Renal cortical epithelial cell (primary cell): ENCODE measurements at places on chromosomes 16 and 17. TPM values are rescaled to one million over a fixed set of nuclear protein-coding genes. Genes with fewer than 3 reads are reported as not detected.
A peak's percentile ranks its signal among the peaks of the same experiment; 100 is the strongest.

Gene OR1A1
- not detected in 2 replicates for total RNA-seq

- no peak for DNase-seq
These were observed 7.1 kb downstream of the HAS3 start for GRCh38 chr16:69112285-69113129.

GRCh38 chr16:29705030-29705429 lies 26.1 kb downstream of the QPRT start:
- peak; percentile 84 for DNase-seq

Gene CMTM2
- total RNA-seq = not detected in 2 replicates

DNA sequence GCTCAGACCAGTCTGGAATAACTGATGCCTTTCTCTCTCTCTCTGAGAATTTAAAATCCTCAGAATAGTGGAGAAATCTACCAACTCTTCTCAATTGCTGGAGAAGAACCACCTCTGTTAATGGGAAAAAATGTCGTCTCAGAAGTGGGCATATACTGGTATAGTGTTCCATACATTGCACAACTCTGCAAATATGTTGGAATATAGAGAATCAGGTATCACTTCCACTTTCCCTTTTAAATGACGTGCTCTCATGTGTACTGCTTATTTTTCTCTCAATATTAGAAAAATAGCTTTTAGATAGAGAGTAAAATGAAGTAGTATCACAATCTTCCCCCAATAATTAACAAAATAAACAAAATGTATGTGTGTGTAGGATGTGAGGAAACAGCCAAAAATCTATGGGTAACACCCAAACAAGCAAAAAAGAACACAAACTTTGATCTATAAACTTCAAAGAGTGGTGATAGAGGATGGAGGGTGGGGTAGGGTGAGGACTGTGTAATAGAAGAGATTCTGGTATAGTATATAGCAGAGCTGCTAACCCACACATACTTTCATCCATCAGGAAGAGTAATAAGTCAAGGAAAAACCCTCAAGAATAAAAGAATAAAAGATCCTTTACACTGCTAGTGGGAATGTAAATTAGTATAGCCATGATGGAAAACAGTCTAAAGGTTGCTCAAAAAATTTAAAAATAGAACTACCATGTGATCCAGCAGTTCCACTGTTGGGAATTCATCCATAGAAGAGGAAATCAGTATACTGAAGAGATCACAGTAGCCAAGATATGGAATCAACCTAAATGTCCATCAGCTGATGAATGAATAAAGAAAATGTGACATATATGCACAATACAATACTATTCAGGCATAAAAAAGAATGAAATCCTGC lies 46.9 kb downstream of the NFATC3 start:
- no peak for DNase-seq

Gene MARCHF10
- total RNA-seq = 0.17 and 0.60 TPM in 2 replicates

Gene FBXL20
- 14.1 and 24.2 TPM in 2 replicates for total RNA-seq

GRCh38 chr17:61352408-61352770 lies 47.3 kb upstream of the TBX2 start:
- DNase-seq = no peak

DNA sequence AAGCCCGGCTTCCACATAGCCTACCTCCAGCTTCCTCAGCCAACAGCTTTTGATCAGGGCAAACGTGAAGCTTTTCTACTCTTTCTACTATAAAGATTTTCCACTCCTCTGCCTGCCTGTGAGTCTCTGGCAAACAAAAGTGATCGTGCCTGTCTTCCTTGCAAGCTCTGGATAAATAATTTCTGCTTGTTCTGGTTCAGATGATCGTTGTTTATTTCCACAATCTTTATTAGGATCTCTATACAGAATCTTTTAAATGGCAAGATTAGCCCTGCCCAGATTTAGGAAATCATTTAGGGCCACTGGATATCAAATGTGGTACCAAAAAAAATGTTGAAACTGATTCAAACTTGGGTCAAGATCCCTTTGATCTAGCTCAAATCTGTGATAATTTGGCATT lies 20.4 kb downstream of the KCNJ16 start:
- no peak for DNase-seq

DNA sequence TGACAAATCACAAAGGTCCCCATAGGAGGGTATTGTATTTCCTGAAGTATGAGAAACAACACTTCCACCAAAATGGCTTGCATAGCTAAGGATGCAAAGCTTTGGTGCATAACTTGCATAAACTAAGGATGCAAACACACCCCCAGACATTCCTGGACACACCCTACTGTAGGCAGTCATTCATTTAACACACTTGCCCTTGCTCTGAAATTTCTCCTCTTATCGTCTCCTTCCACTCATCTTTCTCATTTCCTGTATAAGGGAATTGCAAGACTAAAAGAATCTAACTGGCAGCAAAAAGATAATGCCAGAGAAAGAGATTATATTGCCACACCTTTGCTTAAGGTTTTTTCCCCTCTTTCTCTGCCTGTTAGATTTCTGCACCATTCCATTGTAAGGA lies 28.3 kb downstream of the CHD9 start:
- no peak for DNase-seq

DNA sequence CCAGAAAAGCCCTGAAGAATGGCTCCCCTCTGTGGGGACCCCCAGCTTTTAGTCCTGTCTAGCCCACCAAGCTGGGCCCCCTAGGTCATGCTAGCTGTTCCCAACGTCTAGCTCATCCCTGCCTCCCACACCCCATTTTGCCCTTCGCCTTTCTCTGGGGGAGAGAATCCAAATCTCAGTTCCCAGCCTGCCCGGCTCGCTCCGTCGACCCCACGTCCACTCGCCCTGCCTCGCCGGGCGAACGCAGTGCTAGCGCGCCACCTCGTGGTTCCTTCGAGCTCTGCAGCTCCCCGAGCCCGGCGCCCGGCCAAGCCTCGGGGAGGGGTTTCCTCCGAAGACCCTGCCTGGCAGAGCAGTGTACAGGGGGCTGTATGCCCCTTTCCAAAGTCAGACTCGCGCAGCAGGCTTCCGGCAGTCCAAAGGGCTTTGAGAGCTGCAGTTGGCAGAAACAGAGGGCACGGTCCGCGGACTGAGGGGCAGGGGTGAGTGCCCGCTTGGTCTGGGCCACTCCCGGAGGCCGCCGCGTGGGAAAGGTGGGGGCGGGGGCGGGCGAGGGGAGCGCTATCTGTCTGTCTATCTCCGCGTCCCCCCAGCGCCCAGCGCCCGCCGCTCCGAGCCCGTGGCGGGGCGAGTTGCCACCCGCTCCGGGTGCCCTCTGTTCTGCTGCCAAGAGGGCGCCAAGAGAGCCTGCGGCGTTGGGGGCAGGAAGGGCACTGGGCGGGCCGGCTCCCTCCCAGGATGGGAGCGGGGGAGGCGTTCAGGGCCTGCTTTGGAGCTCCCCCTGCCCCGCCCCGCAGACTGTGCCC lies 1.7 kb upstream of the DLX3 start:
- DNase-seq = no peak

- no peak for DNase-seq
These were observed 125.8 kb downstream of the ANKRD11 start for GRCh38 chr16:89364606-89365005.

Gene LRRC37A
- total RNA-seq = 0.17 and 2.7 TPM in 2 replicates

Gene MYH13
- not detected in 2 replicates for total RNA-seq

Gene GNGT2
- not detected in 2 replicates for total RNA-seq

DNA sequence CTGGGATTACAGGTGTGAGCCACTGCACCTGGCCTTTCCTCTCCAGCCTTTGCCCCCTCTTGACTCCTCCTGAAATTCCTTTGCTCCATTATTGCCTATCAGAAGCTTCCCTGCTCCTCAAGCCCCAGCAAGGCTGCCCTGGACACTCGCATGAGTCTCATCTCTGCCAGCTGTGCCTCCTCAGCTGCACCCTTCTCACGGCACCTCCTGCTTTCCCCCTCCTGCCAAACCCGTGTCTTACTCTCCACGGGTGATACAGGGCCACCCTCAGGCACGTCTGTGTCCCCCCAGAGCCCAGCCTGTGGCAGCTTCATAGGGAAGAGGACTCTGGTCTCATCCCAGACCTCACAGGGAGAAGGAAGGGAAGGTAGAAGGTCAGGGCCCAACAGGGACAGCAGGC lies 15.4 kb downstream of the G6PC3 start:
- no peak for DNase-seq

Gene DYNLL2
- total RNA-seq = 10.4 and 20.7 TPM in 2 replicates

GRCh38 chr17:4944163-4944553 lies 4.1 kb downstream of the RNF167 start:
- DNase-seq = no peak

DNA sequence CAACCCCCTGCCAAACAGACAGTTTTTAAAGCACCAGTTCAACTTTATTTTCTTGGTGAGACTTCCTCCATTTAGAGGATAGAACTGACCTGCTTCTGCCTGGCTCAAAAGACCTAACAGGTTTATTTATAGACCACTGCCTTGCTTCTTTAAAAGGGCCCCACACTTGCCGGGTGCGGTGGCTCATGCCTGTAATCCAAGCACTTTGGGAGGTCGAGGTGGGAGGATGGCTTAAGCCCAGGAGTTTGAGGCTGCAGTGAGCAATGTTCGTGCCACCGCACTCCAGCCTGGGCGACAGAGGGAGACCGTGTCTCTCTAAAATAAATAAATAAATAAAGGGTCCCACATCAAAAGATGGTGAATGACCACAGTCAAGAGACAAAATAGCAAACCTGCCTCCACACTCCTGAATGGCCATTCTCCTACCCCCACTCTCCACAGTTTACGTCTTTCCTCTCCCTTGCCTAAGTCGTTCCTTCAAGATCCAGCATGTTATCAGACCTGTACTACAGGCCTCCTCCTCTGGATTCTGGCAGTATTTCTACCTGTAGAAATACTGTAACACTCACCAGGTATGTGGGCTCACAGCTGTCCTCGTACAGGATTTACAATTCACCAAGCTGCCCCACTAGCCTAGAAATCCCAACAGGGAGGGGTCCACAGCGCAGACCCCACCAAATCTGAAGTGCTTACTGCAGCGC lies 95.6 kb downstream of the SMG6 start:
- DNase-seq = no peak

GRCh38 chr16:71919035-71919434 lies 23.7 kb downstream of the IST1 start:
- DNase-seq = no peak

- DNase-seq = no peak
These were observed 3.8 kb upstream of the CBFB start for GRCh38 chr16:67025210-67025550.

- DNase-seq = no peak
These were observed 42.9 kb upstream of the NUDT7 start for GRCh38 chr16:77679391-77679790.

DNA sequence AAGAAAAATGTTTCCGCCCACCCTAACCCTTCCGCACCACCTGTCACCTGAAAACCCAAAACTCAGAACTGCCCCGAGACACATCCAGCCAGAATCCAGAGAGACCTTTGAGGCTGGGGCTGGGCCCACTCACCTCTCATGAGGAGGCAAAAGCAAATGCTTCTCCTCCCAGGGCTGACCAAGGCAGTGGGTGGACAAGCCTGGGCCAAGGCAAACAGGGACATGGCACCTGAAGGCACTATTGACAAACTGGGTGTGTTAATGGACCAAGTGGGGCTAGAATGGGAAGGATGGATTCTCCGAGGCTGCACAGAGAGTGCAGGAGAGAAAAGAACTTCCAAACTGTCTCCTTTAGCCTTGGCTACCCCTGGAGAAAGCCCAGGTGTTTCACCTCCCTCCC lies 54.4 kb downstream of the SOX9 start:
- DNase-seq = no peak
